ENCODE measurements at places on chromosomes 2 and 18. TPM values are rescaled to one million over a fixed set of nuclear protein-coding genes. Genes with fewer than 3 reads are reported as not detected.

The MEP1B gene
- total RNA-seq: 0.61 TPM

The DPYSL5 gene
- not detected for total RNA-seq

The SGPP2 gene
- 0.20 TPM for total RNA-seq

The POTEI gene
- not detected for total RNA-seq

The DTNA gene
- total RNA-seq: 24.5 TPM

The ODC1 gene
- total RNA-seq: 39.8 TPM

The SPP2 gene
- 57.5 TPM for total RNA-seq

The SLC9A4 gene
- not detected for total RNA-seq

The CNGA3 gene
- not detected for total RNA-seq

The STAT4 gene
- 1.7 TPM for total RNA-seq

The LIPG gene
- total RNA-seq: 35.0 TPM

The FBXO36 gene
- total RNA-seq: 1.2 TPM

DNA sequence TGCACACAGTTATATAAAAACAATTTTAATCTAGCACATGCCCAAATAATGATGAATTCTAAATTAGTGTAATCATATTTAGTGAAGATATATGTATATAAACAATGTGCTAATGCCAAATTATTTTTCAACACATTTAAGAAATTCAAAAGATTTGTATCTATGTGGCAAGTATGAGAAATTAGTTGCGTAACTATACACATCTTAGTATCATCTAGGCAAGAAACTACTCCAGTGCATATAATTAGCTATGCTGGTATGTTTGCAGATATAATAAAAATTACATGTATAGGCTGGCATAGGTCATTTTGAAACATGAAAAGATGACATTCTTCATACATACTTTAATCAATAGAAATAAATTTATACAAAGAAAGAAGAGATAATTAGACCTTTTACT, 252.0 kb upstream of the VWC2L start:
- H3K27ac ChIP-seq: no peak overlapping the region
- H3K27me3 ChIP-seq: no peaks in the 10 kb centered on the region
- H3K4me1 ChIP-seq: no peaks in the 10 kb centered on the region
- no peaks in the 10 kb centered on the region for H3K36me3 ChIP-seq

DNA sequence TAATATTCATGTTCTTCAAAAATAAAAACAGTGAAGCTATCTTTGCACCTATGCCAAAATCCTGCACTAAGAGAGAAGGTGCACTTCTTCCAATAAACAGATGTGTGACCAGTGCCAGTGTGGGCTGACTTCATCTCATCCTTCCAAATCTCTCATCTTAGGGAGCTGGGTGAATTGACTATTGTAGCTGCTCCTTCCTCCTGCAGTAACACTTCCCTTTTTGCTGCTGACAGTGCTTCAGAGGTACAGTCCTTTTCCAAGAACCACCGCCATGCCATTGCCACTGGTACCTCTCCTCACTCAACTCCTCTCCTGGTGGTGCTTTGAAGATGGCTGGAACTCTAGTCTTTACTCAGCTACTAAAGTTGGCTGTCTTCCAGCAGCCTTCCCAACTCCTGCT, 42.1 kb upstream of the ARHGAP25 start:
- H3K27me3 ChIP-seq: no peaks in the 10 kb centered on the region
- no peak for DNase-seq
- no peaks in the 10 kb centered on the region for H3K4me1 ChIP-seq
- no peak overlapping the region for H3K27ac ChIP-seq
- no peaks in the 10 kb centered on the region for H3K36me3 ChIP-seq

DNA sequence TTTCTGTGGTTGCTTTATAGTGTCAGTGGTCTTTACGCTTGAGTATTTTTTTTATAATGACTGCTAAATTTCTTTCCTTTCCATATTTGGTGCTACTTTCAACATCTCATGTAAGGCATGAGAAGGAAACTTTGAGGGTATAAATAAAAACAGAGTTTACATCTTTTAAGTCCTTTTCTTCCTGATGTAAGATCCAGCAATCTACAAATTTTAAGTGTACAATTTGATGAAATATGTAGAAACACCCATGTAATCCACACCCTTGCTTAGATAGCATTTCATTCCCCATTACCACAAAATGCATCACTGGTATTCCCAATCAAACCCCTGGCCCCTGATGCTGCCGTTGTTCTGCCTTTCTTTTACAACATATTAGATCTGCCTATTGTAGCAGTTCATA, 769.1 kb downstream of the CCDC85A start:
- H3K27ac ChIP-seq: no peak overlapping the region
- no peaks in the 10 kb centered on the region for H3K27me3 ChIP-seq
- no peaks in the 10 kb centered on the region for H3K4me1 ChIP-seq
- H3K4me3 ChIP-seq: no peak overlapping the region
- no peak for DNase-seq
- H3K36me3 ChIP-seq: no peaks in the 10 kb centered on the region

GRCh38 chr2:205235434-205235833, 446.9 kb upstream of the NRP2 start:
- H3K27me3 ChIP-seq: no peaks in the 10 kb centered on the region
- no peaks in the 10 kb centered on the region for H3K36me3 ChIP-seq
- no peak overlapping the region for H3K27ac ChIP-seq
- no peak for DNase-seq
- no peak overlapping the region for H3K4me3 ChIP-seq
- no peaks in the 10 kb centered on the region for H3K4me1 ChIP-seq

DNA sequence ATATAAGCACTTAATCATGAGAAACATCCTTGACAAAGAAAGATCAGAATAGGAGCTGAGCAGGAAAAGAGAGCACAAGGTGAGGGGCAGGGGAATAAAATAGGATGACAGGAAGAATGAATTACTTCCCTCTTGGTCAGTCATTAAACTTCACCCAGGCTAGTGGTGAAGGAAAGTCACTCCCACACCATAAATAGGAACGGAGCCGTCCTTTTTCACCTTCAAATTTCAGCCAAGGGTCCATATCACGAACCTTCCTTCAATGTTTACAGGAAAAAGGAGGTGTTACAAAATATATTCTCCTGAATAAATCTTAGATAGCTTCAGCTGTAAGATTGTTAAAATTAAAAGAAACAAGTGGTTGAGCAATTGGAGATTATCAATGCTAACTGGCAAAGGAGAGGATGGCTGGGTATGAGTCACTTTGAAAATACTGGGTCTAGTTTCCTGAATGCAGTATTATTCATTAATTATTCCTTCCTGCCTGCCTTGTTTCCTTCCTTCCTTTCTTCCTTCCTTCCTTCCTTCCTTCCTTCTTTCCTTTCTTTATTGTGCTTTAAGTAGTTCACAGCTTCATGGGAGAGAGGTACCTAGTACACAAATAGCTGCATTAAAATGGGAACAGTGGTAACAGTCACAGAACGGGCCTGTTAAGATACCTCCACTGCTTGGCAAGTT, 292.3 kb upstream of the ID2 start:
- no peak overlapping the region for H3K4me3 ChIP-seq
- H3K36me3 ChIP-seq: no peaks in the 10 kb centered on the region
- H3K4me1 ChIP-seq: peaks cover 5% of the 10 kb centered on the region
- H3K27ac ChIP-seq: peak overlapping the region; percentile 26
- no peak for DNase-seq

- no peaks in the 10 kb centered on the region for H3K36me3 ChIP-seq
- DNase-seq: no peak
- H3K4me3 ChIP-seq: peak overlapping the region; percentile 96
These were observed 660 bp upstream of the MBP start for GRCh38 chr18:77133051-77133834.

DNA sequence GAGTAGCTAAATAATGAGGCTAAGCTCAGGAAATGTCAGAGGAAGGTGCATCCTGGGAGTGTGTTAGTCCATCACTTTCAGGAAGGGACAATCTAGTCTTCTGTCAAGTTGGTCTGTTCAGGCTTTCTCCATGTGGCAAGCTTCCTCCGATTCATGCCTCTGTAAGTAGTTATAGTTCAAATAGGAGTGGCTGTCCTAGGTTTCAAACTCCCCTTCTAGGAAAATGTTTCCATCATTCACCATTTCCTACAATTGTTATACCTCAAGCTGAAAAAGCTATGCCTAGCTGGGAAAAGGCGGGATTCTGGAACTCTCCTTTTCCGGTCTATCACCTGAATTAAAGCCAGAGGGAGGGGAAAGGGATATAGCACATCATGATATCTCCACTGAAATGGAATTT, 287.7 kb upstream of the ZSWIM2 start:
- no peak overlapping the region for H3K4me3 ChIP-seq
- H3K27ac ChIP-seq: no peak overlapping the region
- no peaks in the 10 kb centered on the region for H3K27me3 ChIP-seq

GRCh38 chr2:133871545-133872209, 303.4 kb upstream of the NCKAP5 start:
- H3K27ac ChIP-seq: no peak overlapping the region
- H3K27me3 ChIP-seq: no peaks in the 10 kb centered on the region
- H3K4me1 ChIP-seq: no peaks in the 10 kb centered on the region
- no peak overlapping the region for H3K4me3 ChIP-seq

GRCh38 chr2:127650041-127650784, 4.3 kb downstream of the GPR17 start:
- H3K27me3 ChIP-seq: no peaks in the 10 kb centered on the region
- H3K27ac ChIP-seq: no peak overlapping the region
- H3K4me3 ChIP-seq: no peak overlapping the region
- peak; percentile 17 for DNase-seq
- no peaks in the 10 kb centered on the region for H3K36me3 ChIP-seq
- H3K4me1 ChIP-seq: no peaks in the 10 kb centered on the region

GRCh38 chr2:224925810-224926100, 116.5 kb downstream of the DOCK10 start:
- no peaks in the 10 kb centered on the region for H3K4me1 ChIP-seq
- H3K36me3 ChIP-seq: no peaks in the 10 kb centered on the region
- no peaks in the 10 kb centered on the region for H3K27me3 ChIP-seq

DNA sequence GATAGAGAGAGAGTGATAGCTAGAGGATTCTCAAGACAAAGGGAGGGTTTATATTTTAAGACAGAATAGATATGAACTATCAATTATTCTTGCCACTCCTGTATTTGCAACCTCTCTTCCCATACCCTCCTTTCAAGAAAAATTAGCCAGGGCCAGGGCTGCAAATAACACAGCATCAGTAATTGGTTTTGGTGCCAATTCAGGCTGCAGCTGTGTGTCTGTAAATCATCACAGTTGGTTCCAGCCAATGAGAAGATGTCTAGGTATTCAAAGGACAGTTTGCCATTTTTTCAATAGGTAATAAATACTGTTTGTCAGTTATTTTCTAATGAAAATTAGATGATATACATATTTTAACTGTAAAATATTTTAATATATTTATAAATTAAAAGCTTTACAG, 73.5 kb downstream of the WDPCP start:
- H3K4me1 ChIP-seq: no peaks in the 10 kb centered on the region
- no peak overlapping the region for H3K4me3 ChIP-seq
- no peak for DNase-seq
- H3K27me3 ChIP-seq: no peaks in the 10 kb centered on the region

DNA sequence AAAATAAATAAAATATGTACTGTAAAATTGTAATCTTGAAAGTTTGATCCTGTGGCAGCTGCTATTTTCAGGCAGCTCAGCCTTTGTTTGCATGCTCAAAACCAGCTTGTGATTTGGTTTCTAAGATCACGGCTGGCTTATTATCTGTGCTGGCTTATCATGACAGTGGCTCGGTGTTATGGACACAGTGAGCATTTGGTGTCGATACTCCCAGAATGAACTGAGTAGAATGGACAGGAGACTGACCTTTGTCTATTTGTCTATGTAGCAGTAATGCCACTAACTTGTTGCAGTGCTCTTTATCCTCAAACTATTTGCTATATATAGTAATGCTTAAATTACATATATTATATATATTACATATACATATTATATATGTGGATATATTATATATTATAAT, 58.8 kb downstream of the NEDD4L start:
- DNase-seq: no peak
- H3K27ac ChIP-seq: peak overlapping the region; percentile 37
- no peaks in the 10 kb centered on the region for H3K27me3 ChIP-seq
- H3K4me3 ChIP-seq: no peak overlapping the region
- H3K4me1 ChIP-seq: peaks cover 3% of the 10 kb centered on the region
- H3K36me3 ChIP-seq: no peaks in the 10 kb centered on the region

- no peaks in the 10 kb centered on the region for H3K4me1 ChIP-seq
- no peaks in the 10 kb centered on the region for H3K27me3 ChIP-seq
- no peak overlapping the region for H3K27ac ChIP-seq
These were observed 133.3 kb downstream of the LCLAT1 start for GRCh38 chr2:30580391-30580790.

DNA sequence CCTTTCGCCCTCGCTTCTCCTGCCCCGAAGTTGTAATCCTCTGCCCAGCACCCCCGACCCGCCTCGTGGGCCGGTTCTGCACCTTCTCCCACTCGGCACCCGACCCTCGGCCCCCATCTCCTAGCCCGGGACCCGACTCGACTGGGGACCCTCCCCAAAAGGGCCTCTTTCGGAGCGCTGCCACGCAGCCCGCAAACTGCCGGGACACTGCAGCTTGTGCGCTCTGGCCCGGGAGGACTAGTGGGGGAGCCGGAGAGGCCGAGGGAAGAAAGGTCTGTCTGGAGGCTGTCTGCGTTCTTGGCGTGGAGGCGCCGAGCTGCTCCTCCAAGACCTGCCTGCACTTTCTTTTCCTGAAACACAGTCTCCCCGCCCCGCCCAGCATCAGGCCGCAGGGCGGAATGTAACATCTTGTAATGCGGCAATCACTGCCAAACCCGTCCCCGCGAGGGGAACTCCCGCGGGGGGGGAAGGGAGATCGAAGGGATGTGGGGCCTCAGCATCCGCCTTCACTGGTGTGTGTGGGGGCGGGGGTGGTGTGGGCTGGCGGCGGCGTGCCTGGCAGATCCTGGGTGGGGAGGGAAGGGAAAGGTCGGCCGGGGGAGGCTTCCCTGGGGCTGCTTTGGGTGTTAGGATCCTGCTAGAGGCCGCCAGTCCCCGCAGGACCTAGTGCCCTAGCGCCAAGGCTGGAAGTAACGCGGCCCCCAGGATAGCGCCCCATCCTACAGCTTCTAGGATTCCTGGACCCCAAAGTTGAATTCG, 7.4 kb downstream of the DLX2 start:
- H3K36me3 ChIP-seq: no peaks in the 10 kb centered on the region
- H3K27me3 ChIP-seq: peaks cover 49% of the 10 kb centered on the region
- DNase-seq: no peak
- H3K4me1 ChIP-seq: no peaks in the 10 kb centered on the region

GRCh38 chr2:156890529-156891148, 366.9 kb upstream of the GALNT5 start:
- no peaks in the 10 kb centered on the region for H3K27me3 ChIP-seq
- H3K4me3 ChIP-seq: no peak overlapping the region
- no peaks in the 10 kb centered on the region for H3K36me3 ChIP-seq
- no peak overlapping the region for H3K27ac ChIP-seq
- H3K4me1 ChIP-seq: no peaks in the 10 kb centered on the region
- DNase-seq: no peak

- no peaks in the 10 kb centered on the region for H3K4me1 ChIP-seq
- H3K4me3 ChIP-seq: no peak overlapping the region
- no peak overlapping the region for H3K27ac ChIP-seq
- H3K27me3 ChIP-seq: no peaks in the 10 kb centered on the region
These were observed 190.8 kb downstream of the SH3BP4 start for GRCh38 chr2:235142601-235143000.

DNA sequence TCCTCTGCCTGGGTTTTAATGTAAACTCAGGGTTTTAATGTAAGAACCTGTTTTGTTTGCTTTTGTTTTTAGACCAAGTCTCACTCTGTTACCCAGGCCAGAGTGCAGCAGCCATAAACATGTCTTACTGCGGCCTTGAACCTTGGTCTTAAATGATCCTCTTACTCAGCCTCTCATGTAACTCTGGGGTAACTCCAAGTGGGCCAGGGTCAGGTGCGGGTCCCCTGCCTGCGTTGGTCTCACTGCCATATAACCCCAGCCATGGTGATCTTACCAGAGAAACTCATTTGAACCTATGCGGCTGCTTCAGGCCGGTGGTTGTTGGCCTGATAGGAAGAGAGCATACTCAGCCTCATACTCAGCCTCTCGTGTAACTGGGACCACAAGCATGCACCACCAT, 89.3 kb downstream of the AGAP1 start:
- H3K27ac ChIP-seq: no peak overlapping the region
- no peaks in the 10 kb centered on the region for H3K36me3 ChIP-seq
- H3K4me1 ChIP-seq: no peaks in the 10 kb centered on the region
- no peak for DNase-seq
- no peak overlapping the region for H3K4me3 ChIP-seq

Measured in right lobe of liver (tissue), 6 donors.